D721Med (cell line): ENCODE measurements at places on chromosomes 1 and 21.

DNA sequence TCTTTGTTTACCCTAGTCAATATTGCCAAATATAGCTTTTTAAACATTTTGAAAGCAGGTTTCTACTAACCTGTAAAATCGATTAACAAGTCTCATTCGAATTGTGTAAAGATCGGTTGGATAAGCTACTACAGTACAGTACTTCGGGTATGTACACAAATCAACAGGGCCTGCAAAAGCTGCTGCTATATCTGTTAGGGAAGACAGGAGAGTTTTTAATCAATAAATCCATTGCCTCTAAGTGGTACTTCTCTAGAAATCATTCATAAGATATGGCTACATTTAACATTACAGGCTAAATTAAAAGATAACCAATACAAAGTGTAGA, 34.8 kb upstream of the PSMG1 start:
- no peak for DNase-seq

- peak; percentile 27 for DNase-seq
Observed at GRCh38 chr1:239511875-239512274, 125.5 kb downstream of the CHRM3 start.

DNA sequence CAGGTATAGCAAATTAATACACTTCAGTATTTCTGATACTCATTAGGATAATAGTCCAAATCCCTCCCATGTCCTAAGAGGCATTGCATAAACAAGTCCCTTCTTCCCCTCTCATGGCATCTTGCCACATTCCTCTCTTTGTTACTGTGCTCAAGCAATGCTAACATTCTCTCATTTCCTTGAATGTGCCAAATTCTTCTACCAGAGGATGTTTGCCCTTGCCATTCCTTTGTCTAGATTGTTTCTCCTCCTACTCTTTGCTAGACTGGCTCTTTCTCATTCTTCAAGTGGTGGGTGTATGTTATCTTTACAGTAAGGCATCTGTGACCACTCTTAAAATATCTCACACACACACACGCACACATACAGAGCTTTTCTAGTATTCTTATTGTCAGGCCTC, 621.0 kb upstream of the CXADR start:
- DNase-seq = no peak

DNA sequence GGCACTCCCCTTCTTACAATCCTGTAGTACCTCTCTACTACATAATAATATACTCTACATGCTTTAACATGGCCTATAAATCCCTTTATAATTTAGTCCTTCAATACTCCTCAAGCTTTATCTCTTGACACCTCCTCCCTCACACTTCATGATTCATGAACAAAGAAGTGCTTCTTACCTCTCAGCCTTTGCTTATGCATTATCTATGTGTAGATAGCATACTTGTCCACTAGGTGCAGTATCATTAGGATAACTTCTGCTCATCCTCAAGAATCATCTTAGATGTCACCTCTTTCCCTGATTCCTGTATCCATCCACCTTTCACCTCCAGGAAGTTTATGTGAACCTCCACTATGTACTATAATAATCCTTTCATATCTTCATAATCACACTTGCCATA, 74.4 kb downstream of the COL24A1 start:
- no peak for DNase-seq

DNA sequence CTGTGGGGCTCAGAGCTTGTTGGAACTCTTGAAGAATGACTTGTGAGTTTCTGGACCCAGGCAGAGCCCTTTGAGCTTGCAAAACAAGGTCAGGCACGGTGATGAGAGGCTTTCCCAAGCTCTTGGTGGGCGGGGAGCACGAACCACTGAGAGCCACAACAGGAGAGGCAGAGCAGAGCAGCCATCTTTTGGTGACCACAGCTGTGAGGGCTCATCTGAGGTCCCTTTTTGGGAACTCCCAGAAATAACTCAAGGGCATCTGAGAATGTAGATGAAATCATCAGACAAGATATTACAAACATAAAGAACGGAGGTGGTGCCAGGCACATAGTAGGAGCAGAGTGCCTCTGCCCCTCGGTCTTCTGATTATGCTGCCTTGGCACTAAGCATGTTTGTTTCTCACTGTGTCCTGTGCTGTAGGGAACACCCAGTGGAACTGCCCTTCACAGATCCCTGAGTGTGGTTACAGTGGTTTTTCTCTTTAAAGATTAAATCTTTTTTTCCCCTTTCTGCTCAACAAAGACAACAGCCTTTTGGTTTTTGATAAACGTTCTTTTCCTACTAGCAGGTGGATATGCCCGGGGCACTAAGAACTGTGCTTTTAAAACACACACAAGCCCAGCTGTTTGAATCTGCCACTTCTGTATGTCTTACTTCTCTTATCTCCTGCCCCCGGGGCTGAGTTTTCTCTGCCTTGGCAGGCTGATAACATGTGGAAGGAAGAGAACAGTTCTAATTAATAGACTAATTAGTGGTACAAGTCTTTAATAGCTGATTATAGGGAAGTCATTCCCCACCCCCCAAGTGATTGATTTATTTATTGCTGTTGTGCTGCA, 37.7 kb downstream of the CD34 start:
- no peak for DNase-seq

GRCh38 chr1:22789356-22789994, 78.8 kb downstream of the EPHB2 start:
- no peak for DNase-seq

DNA sequence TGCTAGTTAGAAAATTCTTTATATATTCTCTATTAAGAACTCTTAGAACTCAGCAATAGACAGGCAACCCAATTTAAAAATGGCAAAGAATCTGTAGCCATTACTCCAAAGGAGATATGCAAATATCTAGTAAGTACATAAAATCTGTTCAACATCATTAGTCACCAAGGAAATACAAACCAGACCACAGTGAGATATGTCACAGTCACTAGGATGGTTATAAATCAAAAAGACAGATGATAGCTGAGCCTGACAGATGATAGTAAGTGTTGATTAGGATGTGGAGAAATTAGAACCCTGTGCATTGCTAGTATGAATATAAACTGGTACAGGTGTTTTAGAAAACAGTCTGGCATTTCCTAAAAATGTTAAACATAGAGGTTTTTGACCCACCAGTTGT, 26.6 kb downstream of the SRSF11 start:
- DNase-seq = no peak

- DNase-seq = no peak
Observed at GRCh38 chr1:36905941-36906340, 128.4 kb downstream of the GRIK3 start.

DNA sequence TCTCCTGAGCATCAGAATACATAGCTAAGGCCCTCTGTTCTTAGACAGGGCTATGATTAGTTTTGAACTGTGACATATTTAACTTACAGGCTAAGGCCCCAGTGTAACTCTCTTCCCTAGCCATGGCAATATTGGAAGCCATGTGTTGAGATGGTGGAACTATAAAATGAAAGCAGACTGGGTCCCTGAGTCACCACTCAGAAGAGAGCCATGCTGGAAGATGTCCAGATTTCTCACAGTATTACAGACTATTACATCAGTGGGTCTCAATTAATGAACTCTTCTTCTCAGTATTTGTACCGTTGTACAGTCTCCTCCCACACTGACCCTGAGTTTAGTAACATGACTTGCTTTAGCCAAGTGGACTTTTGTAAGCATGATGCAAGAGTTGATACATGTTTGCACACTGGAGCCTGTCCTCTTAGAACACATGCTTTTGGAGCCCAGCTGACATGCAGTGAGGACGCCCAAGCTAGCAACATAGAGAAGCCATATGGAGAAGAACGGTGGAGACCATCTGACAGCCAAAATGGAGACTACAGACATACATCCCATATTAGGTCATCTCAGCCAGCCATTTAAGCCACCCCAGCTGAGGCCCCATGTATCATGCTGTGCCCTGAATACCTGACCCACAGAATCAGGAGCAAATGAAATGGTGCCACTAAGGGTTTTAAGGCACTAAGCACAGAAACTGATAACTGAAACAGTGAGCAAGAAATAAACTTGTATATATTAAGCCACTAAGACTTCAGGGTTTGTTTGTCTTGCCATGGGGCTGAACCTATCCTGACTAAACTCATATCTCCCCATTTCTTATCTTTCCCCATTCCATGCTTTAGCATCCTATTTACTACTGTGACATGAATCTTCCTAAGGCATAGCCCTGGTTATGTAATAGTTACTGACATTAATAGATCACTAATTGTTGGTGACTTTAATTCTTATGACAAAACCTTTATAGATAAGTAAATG, 24.4 kb downstream of the TBX15 start:
- no peak for DNase-seq

DNA sequence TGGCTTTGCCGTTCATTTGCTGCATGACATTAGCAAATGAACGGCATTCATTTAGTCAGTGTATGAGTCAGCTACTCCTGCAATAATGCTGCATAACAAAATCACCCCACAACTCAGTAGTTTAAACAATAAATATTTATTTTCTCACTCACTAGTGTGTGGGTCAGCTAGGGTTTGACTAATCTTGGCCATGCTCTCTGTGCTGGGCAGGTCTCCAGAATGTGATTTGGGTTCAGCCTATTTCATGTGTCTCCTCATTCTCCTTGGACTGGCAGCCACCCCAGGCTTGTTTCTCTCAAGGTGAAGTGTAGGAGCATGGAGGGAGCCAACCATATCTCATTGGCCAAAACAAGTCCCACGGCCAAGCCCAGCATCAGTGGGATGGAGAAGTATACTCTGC, 104.3 kb downstream of the LACTBL1 start:
- no peak for DNase-seq

DNA sequence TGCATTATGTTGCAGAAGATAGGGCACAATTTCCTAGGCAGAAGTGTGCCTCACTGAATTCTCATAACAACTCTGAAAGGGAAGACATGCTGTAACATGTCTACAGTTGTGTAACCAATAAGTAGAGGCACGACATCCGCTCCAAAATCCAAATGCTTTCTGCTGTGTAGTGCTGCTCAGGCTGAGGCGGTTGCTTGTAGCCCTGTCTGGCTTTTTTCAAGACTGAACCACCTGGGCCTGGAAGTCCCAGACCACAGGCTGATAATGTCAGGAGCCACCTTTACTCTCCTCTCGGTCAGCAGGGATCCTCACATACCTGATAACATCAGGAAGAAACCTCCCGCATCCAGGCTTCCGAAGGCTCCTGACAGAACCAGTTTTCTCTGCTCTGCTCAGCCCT, 10.9 kb downstream of the AKNAD1 start:
- DNase-seq = no peak

DNA sequence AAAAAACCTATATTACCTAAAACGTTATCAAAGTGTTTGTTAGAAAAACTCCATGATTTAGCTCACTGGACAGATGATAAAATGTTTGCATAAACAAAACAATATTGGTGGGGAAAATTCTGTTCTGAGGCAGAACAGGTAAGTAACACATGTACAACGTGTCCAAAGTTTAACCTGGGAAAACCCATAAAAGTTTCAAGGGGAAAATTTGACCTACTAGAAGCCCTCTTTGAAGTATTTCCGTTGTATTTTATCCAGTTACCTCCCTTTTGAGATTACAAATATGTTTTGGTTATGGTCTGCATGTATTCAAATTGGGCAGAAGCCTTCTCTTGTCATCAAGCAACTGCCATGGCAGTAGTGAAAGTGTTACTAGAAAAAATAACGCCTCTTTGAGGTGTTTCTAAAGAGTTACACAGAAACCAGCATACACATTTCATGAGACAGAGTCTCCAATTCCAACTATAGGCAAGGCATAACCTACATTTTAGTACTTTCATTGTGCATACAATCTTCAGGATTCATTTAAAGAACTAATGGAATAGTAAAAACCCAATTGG, 58.0 kb upstream of the PDC start:
- no peak for DNase-seq

- DNase-seq = no peak
Observed at GRCh38 chr21:42975886-42976608, 1.7 kb downstream of the PKNOX1 start.

GRCh38 chr1:7299994-7300393, 471.1 kb upstream of the VAMP3 start:
- no peak for DNase-seq

DNA sequence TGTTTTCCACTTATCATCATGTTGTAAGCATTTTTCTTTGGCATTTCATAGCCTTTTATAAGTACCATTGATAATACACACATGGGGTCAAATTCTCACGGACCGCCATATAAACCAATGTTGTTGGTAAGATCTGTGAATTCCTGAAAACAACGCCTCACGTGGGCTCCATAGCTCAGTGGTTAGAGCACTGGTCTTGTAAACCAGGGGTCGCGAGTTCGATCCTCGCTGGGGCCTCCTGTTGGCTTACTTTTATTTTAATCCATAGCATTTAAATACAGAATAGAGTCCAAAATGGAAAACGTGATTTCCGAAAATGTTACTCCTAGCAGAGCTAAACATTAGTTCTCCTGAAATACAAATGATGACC, 83.1 kb downstream of the HHIPL2 start:
- DNase-seq = no peak

GRCh38 chr1:172149346-172149745, 271.1 kb upstream of the C1orf105 start:
- DNase-seq = no peak

DNA sequence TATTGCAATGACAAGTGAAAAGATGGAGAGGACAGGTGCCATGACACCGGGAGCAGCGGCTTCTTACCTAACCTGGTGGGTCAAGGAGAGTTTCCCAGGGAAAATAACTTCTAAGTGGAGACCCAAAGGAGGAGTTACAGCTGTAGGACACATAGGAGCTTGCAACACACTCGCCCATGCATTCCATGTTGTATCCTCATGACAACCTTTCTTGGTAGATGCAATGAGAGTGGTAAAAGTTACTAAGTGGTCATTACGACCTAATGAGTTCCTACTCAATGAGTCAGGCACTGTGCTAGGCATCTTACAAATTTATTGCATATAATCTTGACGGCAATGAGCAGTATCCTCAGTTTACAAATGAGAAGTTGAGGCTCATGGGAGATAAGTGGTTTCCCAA, 119.5 kb upstream of the HOOK1 start:
- DNase-seq = no peak

DNA sequence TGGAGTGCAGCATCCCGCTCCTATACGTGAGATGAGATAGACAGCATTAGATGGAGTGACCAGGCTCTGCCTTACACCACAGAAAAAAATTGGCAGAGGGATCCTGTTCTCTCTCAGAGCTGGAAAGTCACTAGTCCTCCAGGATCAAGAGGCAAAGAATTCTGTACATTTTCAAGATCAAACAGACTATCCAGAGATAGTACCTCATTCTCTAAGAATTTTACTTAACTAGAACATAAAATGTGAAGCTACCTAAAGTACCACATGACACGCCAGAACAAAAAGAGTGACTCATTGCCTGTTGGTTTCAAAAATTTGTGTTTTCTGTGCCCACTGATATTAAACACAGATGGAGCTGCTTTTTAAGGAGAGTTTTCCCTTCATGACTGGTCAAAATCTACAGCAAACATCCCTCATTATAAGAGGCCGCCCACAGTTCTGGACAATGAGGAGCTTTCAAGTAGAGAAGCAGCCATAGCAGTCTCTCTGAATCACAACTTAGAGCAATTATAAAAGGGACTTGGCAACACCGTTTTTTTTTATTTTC, 32.3 kb downstream of the CD160 start:
- no peak for DNase-seq

- DNase-seq = no peak
Observed at GRCh38 chr1:197557302-197557701, 218.0 kb downstream of the DENND1B start.

GRCh38 chr1:25711555-25712298, 88.3 kb upstream of the SELENON start:
- no peak for DNase-seq
